ENCODE measurements at places on chromosomes 13 and 19.

GRCh38 chr13:98214707-98215106 lies 37.6 kb upstream of the RNF113B start:
- no peak for DNase-seq

DNA sequence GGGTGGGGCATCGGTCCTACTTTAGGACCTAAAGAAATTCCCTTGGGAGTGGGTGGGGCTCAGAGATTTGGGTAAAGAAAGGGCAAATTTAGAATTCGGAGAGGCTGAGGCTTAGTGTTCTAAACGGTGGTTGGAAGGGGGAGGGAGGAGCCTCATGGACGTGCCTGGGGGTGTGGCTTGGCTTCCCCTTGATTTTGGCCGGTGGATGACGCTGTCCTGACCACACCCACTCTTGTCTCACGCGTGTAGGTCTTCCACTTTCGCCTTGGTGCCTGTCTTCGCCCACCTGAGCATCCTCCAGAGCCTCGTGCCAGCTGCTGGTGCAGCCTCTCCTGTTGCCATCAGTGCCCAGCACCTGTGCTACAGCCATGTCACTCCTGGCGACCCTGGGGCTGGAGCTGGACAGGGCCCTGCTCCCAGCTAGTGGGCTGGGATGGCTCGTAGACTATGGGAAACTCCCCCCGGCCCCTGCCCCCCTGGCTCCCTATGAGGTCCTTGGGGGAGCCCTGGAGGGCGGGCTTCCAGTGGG lies 1.2 kb upstream of the NUP62 start:
- DNase-seq = no peak

GRCh38 chr19:17751912-17752273 lies 616 bp downstream of the FCHO1 start:
- no peak for DNase-seq

GRCh38 chr13:72144636-72145035 lies 277.6 kb upstream of the DACH1 start:
- no peak for DNase-seq

DNA sequence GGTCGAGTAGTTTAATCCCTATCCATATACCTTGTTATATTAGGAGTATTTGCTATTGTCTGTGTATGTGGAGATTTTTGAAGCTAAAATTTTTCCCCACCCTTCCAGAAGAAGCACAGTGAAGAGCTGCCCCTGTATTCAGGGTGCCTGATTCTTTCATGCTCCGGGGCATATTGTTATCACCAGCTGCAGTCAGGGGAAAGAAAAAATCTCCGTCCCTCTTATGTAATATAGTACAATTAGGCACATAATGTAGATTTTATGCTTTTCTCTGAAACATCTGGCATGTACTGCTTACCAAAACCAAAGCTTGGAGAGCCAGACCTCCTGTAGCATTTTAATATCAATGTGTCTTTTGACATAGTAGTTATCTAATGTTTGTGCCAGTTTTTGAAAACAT lies 214.9 kb upstream of the EDNRB start:
- DNase-seq = no peak

Data from kidney glomerular epithelial cell (primary cell).